Astrocyte of the spinal cord (primary cell): ENCODE measurements at places on chromosomes 4 and X.

GRCh38 chrX:41670112-41670511 lies 18.7 kb upstream of the GPR34 start:
- DNase-seq: no peak

DNA sequence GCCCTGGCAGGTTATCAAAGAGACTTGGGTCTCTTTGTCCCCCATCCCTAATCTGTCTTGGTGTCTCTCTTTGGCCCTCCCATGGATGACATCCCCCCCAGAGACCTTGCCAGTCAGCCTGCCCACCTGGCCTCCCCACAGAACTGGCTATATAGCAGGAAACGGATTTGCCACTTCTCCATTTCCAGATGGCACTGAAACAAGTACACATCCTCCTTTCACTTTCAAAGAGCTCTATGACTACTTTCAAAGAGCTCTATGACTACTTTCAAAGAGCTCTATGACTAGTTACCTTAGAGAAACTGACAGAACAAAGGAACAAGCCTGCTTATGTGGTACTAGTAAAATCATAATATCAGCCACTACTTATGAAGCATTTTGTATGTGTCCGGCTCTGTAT lies 175.3 kb downstream of the MAML3 start:
- no peak for DNase-seq

GRCh38 chr4:105472871-105473323 lies 965 bp downstream of the PPA2 start:
- DNase-seq: no peak

DNA sequence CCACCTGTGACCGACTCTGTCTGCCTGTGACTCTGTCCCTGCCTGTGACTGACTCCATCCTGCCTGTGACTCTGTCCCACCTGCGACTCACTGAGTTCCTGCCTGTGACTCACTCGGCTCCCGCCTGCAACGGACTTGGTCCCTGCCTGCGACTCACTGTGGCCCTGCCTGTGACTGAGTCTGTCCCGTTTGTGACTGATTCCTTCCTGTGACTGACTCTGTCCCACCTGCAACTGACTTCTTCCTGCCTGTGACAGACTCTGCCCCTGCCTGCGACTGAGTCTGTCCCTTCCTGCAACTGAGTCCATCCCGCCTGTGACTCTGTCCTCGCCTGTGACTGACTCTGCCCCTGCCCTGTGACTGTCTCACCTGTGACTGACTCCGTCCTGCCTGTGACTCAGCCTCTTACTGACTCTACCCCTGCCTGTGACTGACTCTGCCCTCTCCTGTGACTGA lies 9.6 kb upstream of the UVSSA start:
- no peak for DNase-seq

DNA sequence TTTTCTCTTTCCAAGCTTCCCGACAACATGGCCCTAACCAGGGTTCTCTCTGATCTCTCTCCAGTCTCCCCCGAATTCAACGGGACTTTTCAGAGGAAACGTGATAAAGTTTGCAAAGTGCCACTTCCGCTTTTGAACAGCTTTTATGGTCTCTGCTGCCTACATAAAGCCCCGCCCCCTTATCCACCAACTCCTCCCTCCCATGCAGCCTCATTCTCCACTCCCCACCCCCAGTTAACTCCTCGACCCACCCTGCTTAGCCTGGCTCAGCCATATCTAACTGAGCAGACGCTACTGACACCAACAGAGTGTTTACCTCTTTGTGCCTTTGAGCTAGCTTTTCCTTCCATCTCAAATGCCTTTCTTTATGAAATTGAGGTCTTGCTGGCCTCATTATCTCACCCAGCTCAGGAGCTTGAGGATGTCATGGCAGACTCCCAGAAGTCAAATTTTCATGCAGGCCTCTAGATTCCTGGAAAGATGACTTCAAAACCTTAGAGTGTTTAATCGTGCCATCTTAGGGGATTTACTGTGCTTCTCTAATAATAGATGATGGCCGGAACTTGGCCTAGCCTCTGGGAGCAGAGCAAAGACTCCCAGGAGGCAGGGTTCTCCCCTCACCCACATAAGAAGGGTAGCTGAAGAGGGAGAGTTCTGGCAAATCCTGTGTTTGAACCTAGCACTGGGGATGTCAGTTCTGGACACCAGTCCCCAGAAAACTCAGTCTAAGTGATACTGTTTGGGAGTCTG lies 606.0 kb downstream of the BCOR start:
- no peak for DNase-seq

- DNase-seq: no peak
These were observed 203.5 kb upstream of the RPL34 start for GRCh38 chr4:108416831-108417230.

DNA sequence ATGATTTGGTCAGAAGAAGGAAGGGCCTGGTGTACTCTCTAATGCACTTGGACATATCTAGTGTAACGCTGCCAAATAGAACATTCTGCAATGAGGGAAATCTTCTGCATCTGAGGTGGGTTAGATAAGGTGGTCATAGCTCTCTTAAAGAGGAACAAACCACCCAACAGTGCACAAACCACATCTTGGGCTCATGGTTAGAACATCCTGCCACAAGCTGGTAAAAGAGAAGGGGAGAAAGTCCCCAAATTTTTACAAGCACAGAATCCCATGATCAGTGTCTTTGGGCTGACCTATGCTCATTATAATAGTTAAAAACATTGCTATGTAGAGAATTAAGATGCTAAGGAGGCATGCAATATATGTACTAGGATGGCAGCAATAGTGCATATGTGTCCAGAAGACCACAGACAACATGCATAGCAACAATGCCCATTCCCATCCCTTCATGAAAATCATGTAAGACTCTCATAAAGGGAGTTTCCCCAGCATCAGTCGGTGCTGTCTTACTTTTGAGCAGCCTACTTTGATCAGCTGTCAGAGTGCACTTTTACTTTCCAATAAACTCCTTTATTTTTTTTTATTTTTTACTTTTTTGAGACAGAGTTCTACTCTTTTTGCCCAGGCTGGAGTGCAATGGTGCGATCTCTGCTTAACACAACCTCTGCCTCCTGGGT lies 99.7 kb upstream of the SLC7A11 start:
- DNase-seq: no peak

DNA sequence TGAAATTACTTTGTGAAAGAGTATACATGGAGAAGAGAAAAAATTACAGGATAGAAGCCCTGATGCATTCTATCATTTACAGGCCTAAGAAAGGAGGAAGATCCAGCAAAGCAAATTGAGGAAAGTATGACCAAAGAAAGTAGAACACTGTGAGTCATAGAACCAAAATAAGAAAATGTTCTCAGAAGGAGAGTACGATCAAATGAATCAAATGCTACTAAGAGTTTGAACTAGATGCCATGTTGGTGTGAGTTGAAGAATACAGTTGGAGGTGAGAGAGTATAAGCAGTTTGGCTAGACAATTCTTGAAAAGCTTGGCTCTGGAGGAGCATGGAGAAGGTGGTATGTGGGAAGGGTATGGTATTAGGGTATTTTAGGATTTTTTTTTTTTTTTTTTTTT lies 161.8 kb downstream of the RPA4 start:
- DNase-seq: no peak

GRCh38 chr4:3402491-3403347 lies 39.0 kb upstream of the HGFAC start:
- peak; percentile 70 for DNase-seq

DNA sequence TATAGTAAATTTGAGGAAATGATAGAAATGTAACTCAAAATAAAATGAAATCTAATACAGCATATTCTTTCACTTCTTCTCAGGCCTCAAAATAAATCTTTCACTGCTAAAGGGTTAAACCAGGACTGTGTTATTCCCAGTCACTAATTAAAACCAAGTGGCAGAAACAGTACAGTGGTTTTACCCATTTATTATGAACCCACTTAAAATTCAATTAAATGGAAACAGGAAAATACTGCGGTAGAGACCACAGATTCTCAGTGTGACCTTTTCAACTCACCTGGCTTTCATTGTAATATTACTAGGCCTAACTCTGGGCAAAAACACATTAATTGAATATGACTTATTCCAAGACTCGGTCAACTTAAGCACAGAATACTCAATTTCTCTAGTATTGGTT lies 176.5 kb upstream of the DKK2 start:
- DNase-seq: no peak

- DNase-seq: peak; percentile 2
These were observed 175.6 kb upstream of the MAGEB2 start for GRCh38 chrX:30039768-30040167.

DNA sequence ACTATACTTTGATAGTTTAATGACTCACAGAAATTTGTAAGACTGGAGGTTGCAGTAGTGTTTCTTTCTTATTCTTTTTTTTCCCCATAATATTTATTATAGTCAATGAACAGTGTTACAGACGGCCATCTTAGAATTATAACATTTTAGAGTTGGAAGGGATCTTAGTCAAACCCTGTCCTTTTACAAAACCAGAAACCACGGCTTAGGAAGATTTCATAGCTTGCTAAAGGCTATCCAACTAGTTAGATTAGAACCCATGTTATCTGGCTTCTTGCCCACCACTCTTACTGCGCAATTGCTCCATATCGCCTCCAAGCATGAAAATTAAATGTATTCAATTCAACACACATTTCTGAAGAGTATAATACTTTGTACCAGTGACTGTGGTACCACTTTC lies 1.1 kb downstream of the XIAP start:
- peak; percentile 25 for DNase-seq

- DNase-seq: no peak
These were observed 11.6 kb upstream of the HADH start for GRCh38 chr4:107977966-107978705.

- peak; percentile 54 for DNase-seq
These were observed 59.0 kb downstream of the ING2 start for GRCh38 chr4:183563874-183564273.
